ENCODE measurements at places on chromosomes 2 and 18.

DNA sequence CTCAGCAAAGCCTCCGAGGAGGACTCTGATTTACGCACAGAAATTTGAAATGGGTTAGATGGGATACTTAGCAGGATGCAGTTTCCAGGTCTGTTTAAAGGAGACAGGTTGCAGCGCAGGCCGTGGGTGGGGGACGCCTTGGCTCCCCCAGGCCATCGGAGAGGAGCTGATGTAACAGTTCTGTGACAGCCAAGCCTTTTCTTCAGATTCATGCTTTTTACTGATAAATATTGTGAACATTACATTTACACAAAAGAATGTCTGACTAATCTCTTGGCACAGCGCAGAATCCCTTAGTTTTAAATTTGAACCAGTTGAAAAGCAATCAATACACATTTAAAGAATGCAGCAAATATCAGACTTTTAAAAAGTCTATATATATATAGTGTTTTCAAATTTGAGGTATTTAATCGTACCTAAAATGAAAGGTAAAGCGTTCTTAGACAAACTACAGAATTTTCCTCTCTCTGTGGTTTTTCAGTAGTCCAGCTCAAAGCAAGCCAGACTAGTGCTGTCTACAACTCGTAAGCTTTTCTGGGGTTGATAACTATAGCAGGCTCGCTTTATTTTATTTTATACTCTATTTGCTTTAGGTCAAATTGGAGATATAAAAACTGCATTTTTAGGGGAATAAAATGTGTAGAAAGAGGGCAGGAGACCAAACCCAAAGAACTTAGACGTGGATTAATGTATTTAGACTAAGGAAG is 221.9 kb downstream of the PIEZO2 start:
- DNase-seq = peak; percentile 74

GRCh38 chr2:72431737-72432136 is 284.1 kb upstream of the CYP26B1 start:
- DNase-seq = no peak

DNA sequence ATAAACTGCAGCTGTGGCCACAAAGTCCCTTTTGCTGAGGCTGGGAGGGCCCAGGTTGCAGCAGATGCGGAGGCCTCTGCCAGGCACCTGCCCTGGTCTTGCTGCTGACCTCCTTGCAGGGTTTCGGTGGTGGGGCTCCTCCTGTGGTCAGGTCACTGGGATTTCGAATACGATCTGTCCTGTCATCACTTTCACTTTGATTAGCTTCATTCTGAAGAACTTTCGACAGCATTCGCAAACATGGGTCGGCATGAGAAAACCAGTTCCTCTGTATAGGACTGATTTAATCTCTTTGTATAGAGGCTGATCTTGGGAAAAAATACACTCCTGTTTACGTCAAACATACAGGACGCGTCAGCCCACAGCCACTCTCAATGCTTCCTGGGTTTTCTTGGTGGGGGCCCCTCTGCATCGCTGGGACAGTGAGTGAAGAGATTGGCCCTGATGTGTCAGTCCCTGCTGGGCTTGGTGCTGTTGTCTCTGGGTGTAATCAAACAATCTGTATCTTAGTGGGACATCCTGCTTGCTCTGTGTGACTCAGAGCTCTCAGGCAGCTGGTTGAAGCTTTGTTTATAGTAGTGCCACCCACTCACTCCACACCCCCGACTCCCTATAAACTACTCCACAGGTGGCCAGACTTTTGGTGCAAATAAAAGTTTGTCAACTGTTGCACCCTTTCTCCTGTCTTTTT is 209.4 kb upstream of the CXCR4 start:
- DNase-seq = no peak

GRCh38 chr18:77250926-77251729 is 1.5 kb downstream of the GALR1 start:
- DNase-seq = no peak

DNA sequence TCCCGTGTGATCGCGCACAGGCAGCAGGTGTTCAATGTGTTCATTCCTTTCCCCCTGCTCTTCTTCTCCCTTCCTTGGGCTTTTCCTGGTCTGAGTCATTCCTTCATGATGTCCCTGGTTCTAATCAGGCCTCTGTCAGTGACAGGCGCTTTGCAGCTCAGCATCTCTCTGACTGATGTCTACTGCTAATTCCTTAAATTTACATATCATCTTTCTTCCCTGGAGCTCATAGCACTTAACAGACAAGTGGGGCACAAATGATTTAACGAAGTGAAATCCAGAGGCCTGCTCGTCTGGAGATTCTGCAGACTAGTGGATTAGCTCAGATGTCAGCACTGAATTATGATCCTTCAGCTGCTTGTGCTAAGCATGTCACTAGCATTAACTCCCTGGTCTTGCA is 77.9 kb downstream of the NRP2 start:
- no peak for DNase-seq

DNA sequence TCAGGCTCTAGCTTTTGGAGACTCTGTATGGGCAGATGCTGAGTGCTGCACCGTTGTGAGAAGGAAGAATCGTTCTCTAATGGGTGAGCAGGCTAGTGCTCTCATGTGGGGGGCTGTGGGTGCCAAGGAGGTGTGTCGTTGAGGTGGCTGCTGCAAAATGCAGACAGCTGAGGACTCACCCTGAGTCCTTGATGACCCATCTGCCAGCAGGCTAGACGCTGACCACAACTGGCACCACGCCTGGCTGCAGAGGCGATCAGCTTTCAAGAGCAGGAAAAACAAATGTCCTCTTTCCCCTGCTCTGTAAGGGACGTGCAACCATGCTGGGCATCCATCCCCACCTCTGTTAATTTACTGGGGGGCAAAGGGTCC is 48.2 kb downstream of the HAUS1 start:
- no peak for DNase-seq

DNA sequence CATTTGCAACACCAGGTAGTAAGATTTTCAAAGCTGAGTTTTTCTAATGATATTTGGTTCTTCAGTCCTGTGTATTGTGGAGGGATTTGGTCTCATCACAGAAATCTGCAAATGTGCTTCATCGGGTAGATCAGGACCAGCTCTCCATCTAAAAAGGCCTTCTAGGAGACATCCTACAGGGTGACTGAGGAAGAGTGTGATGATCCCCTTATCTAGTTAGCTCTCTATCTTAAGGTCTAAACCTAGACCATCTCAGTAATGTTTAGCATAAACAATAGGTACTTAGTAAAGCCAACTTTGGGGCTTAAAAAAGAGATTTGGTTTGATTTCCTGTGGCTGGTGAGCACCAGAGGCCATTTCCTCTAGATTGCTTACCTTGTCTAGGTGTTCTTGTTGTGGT is 145.2 kb downstream of the PRPF40A start:
- DNase-seq = no peak

GRCh38 chr2:162282765-162283425 is 35.6 kb downstream of the IFIH1 start:
- DNase-seq = no peak

GRCh38 chr18:74217476-74218143 is 69.3 kb downstream of the TIMM21 start:
- no peak for DNase-seq

DNA sequence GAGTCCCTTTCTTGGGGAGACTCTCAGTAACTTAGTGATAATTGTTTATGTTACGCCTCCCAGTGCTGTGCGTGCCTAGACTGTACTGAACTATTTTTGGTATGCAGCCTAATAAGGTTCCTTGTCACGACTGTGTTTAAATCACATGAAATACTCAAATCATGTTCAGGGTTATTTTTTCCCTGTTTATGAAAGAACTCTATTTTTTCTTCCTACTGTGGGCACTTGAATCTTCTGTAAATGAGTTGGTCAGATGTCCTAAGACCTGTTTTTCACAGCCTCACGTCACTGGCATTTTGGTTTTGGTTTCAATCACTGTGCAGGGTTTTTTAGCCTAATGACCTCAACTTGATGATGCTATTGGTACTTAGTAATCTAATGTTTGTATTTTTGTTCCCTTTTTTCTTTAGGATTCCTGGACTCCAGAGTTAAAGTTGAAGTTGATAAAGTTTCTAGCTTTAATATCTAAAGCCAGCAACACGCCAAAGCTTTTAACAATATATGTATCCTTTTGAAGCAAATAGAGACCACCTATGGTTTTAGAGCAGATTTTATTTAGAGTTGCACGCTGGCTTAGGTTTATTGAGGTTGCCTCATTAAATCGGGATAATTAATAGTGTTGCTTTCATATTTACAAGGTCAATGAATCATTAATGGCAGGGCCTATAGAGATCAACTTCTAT is 24.0 kb downstream of the ARMC9 start:
- no peak for DNase-seq

- no peak for DNase-seq
Observed at GRCh38 chr2:130345091-130345490, 2.4 kb downstream of the IMP4 start.

DNA sequence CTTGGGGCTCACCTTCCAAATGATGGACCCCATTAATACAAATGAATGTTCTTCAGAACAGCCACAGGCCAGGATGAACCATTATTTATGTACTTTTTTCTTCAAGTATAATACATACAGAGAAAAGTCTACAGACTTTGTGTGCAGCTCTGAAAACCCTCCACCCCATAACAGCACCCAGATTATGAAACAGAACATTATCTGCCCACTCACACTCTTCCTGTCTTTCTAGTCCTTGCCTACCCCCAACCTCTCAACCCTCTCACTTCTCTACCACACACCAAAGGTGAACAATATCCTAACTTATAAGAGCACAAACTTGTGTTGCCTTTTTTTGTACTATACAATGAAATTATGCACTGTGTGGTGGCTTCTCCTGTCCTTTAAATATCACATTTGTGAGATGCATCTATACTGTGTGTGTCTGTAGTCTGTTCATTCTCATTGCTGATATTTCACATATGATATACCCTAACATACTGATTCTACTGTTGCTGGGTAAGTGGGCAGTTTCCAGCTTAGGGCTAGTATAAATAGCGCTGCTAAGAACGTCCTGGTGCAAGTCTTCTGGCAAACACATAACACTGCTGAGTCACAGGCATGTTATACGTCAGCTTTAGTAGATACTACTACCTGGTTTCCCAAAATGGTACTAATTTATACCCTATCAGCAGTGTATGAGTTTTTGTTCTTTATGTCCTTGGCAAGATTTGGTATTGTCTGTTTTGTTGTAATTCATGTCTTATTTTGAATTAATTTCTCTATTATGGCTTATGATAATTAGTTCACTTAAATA is 1.0 kb upstream of the NPHP1 start:
- no peak for DNase-seq

DNA sequence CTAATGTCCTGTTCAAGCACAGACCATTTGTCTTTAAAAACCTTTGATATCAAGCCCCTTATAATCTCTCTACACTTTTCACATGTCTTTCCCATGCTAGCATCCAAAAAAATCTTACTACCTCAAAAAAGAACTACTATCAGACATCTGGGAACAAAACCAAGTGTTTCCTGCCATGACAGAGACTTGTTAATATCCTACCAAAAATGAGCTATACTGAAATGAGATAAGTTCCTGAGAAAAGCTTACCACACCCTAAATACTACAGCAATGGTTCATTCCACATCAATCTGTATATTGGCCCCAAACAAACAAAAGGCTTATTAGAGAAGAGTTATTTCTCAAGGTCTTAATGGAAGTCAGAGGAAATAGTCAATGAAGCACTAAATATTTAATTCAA is 230.1 kb downstream of the DYM start:
- DNase-seq = no peak

- DNase-seq = no peak
Observed at GRCh38 chr2:85741211-85741832, 12.5 kb upstream of the ATOH8 start.

DNA sequence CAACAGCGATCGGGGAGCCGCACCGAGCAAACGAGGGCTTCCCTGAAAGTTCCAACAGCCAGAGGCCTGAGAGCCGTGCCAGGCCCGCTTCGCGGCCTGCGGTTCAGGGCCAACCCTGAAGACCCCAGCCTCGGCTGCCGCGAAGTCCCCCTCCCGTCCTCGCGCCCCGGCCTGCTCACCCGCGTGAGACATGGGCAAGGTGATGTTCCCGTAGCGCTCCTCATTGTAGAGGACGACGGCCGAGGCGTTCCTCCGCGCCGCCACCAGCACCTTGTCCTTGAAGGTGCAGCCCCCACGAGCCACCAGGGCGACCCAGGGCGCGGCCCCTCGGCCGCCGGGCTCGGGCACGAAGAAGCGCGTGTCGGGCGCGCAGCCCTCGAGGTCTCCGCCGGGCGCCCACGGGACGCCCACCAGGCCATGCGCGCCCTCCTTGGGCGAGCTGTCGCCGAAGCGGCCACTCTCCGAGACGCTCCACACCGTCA is 510 bp downstream of the RNF149 start:
- peak; percentile 27 for DNase-seq

DNA sequence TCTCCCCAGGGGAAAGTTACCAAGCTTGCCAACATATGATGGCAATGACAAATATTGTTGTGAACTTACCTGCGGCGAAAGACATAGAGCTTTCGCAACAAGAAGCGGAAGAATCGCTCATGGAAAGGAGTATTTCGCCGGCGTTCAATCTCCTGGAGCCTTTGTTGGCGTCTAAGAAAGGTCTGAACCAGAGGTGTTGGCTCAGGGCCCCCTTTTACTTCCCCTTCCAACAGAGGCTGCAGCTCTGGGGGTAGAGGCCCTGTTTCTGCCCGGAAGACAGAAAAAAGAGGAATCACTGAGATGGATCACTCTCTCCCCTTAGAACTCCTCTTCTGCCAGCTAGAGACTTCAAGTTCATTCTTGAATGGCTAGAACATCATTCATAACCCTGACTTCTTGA is 10.8 kb downstream of the GGCX start:
- DNase-seq = no peak

DNA sequence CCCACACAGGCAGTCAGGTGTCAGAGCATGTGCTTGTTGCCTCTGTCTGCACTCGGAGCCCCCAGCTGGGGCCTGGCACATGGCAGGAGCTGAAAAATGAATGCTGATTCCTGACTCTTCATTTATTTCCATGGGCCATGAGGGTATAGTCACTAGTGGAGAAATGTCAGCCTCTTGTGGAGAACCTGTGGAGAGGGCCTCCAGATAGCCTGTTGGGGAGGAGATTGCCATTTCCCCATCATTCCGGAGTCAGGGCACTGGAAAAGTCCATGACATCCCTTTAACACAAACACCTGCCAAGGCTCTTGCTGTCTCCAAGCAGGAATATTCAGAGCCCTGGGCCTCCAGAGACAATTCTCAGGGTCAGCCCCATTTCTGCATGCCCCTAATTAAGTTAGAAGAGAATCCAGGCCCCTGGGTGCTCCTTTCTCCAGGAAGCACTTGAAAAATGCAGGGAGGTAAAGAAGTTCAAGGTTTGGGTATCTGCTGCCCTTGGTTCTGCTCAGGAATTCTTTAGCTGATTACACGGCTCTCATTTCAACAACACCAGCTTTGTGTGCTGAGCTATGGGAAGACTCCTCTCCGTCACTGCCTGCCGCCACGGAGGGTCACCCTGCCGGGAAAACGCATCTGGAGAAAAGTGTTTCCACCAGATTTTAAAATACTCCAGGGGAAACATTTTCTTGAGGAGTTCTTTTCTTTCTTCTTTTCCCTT is 311.3 kb downstream of the MYCN start:
- DNase-seq = no peak

- no peak for DNase-seq
Observed at GRCh38 chr2:38734299-38735058, 16.7 kb downstream of the SRSF7 start.

GRCh38 chr2:205706769-205707381 is 24.6 kb downstream of the NRP2 start:
- no peak for DNase-seq
